ENCODE measurements at places on chromosomes 12 and 14.

DNA sequence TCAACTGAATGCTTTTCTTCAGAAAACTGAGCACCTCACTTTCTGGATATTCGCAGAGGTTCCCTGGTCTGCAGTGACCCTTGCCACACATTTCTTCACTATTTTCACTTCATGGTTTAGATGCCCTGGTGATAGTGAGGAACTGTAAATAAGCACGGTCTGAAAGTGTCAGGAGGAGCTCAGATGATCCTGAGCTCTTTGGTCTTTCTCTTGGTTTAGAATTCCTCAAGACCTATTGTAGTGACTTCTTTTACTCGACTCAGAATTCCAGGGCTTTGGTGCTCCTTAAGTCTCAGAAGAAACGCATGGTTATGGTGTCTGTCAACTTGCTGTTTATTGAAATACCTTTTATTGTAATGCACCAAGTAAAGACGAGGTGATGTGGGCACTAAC is 84.0 kb downstream of the SAMD4A start:
- DNase-seq, result no peak

DNA sequence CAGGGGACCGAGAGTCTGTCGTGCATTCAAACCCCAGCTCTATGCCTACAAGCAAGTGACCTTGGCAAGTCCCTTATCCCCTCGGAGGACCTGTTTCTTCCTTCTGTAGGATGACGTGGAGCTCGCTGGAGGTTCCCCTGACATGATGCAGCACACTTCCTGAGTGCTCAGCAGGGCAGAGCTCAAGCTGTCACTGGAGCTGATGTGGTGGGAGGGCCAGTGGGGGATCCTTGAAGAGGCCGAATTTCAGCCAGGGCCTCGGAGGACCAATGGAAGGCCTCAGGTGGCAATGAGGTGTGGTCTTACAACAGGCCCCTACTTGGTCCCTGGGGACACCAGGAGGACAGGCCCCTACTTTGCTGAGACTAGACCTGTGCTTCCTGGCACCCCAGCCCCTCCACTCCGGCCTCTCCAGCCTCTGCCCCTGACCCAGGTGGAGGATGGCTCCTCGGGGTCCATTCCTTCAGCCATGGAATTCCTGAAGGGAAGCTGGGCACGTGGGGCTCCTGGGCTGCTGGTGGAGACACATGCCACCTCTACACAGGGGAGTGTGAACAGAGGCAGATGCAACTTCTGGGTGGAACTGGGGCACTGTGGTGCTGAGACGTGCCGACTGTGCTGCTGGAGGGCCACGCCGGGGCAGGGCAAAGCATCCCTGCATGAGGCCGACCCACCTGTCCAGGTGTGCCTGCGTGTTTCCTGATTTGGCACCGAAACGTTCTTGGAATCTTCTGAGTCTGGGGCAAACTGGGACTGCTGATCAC is 18.7 kb upstream of the KIF26A start:
- no peak for DNase-seq

DNA sequence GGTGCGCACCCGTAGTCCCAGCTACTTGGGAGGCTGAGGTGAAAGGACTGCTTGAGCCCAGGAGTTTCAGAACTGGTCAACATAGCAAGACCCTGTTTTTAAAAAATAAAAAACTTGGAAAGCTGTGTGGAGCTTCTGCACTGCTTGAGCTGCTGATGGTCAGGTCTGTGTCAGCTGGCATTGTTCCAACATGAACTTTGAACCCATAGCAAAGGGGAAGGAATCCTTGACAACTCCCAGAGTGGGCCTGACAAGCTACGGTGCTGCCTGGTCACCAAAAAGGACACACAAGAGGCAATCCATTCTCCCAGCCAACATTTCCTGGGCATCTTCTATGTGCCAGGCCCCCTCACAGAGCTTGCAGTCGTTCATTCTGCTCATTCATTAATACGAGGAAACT is 16.4 kb upstream of the LTBP2 start:
- DNase-seq, result no peak

- no peak for DNase-seq
Measured at GRCh38 chr12:99231031-99231430, 416.5 kb upstream of the GARIN6 start.

- DNase-seq, result peak; percentile 17
Measured at GRCh38 chr14:90698379-90698869, 117.8 kb downstream of the TTC7B start.

- DNase-seq, result no peak
Measured at GRCh38 chr14:61553730-61554641, 141.3 kb upstream of the HIF1A start.

- no peak for DNase-seq
Measured at GRCh38 chr12:52691841-52692150, 11.5 kb downstream of the KRT77 start.

DNA sequence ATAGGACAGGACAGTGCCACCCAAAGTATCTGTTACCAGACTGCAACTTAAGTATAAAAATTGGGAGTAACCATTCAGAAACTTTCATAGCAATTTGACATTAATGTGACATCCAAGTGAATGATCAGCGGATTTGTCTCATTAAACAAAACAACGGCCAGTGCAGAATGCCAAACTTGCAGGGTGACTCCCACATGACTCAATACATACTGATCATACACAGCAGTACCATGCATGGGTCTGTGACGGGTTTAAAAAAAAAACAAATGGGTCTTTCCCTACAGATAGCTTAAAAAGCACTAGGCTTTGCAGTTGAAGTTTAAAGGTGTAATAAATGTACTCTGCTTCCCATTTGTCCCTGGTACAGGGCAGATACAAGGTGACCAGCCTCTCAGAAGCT is 116.6 kb downstream of the SLC35F4 start:
- DNase-seq, result no peak

Data from NCI-H1105 treated with DMSO at 0.1 percent for 48 hours (cell line).